ENCODE measurements at places on chromosomes 13 and 19.

GRCh38 chr13:36275190-36276002 is 22.2 kb downstream of the CCDC169 start:
- DNase-seq = no peak

- DNase-seq = no peak
These were observed 7.6 kb downstream of the MBD3L2B start for GRCh38 chr19:7013678-7014077.

DNA sequence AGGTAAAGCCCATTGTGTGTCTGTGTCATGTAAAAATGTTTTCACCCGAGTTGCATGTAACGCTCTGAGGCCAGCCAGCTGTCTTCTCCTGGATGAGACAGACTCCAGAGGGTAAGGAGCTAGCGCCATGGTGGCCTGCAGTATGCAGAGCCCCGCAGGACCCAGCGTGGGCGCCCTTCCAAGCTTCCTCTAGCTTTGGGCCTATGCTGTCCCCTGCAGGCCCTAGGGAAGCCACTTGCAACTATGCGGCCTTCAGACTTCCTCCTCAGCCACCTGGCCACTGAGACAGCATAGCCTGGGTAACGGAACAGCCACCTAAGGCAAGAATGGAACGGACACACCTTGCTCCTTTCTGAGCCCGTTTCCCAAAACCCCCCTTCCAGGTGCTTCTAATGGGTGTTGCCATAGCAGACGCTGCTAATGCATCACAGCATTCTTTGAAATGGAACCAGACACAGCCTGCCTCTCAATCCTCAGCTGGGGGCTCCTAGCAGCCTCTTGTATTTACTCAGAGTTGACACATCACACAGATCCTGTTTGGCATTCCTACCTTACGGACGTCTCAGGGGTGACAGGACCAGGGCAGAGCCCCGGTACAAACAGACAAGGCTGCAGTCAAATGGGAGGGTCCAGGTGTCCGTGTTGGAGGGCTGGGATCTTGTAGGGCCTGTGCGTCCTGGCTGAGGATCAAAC is 6.2 kb downstream of the FAM32A start:
- no peak for DNase-seq

DNA sequence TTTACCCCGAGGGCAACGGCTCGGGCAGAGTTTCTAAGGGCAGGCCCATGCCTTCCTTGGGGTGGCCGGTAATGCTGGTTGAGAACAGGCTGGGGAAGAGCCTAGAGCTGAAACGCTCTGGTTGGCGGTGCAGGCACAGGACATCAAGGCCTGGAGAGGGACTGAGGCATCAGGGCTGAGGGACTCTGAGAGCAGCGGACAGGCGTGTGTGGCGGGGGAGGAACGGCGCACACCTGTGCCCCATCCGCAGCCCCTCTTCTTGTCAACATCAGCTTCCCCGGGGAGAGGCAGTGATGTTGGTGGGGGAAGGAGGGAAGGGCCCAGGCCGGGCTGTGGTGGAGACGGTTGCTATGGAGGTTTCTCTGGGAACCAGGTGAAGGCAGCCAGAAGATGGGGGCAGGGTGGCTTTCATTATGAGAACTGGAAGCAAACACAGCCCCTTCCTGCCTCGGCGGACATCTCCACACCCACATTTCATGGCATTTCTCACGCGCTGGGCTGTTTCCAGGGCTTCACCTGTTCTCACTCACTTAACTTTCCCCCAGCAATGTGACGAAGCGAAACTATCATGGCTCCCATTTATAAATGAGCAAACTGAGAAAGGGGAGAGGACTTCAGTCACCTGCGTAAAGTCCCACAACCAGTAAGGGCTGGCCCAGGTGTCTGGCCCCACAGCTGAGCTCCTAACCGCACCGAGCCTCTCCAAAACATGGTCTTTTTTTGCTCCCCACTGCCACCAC is 8.2 kb upstream of the ATF5 start:
- DNase-seq = peak; percentile 36

DNA sequence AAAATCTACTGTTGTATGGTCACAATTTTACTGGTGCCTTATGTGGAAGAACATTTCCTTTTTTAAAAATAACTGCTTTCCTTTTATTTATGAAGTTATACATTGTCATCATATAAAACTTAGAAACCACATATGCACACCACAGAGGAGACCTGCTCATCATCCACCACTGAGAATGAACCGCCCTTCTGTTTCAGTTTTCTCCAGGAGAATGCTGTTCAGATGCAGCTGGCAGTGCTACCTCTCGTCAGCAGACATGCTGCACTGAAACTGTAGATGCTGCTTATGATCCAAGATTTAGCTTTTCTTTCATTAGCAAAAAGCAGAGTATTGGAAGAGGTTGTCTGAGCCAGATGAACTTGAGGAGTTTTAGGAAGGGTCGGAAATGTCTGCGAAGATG is 10.1 kb downstream of the SLC25A15 start:
- DNase-seq = no peak

GRCh38 chr13:44312834-44313551 is 60.6 kb upstream of the SERP2 start:
- no peak for DNase-seq

- DNase-seq = no peak
These were observed 31.5 kb upstream of the SLC15A1 start for GRCh38 chr13:98783856-98784478.

DNA sequence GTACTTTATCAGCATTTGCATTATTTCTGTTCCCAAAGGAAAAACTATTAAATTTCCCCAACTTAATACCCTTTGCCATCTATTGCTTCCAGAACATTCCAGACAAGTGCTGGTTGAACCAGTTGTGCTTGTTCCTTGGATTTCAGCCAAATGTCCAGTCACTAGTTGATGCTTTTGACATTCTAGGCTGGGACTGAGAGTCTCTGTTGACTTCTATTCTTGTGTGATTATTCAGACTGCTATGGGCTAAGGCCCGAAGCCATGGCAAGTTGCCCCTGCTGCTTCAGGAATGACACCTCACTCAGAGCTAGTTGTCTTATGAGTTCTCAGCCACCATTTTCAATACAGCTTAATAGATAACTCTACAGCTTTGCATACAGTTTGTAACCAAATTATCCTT is 458.1 kb upstream of the ARGLU1 start:
- no peak for DNase-seq

DNA sequence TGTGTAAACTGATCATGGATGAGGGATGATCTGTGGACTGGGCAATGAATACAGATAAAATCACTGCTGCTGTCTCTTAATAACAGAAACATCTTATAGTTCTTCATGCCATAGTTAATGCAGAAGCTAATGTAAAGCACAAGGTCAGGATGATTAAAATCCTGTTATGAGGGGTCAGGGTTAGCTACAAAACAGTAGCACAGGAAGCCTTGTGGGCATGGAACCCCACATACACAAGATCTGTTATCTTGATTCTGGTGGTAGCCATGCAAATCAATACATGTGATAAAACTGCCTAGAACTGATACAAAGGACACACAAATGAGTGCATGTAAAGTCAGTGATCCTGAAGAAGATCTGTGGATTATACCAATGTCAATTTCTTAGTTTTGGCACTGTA is 96.4 kb downstream of the KLF12 start:
- DNase-seq = no peak
